M059J (cell line): ENCODE measurements at places on chromosomes 6 and 20.

- peak; percentile 66 for DNase-seq
These were observed 87.7 kb downstream of the CDH22 start for GRCh38 chr20:46220455-46221207.

GRCh38 chr20:20373091-20373571 lies 5.2 kb downstream of the INSM1 start:
- peak; percentile 82 for DNase-seq

DNA sequence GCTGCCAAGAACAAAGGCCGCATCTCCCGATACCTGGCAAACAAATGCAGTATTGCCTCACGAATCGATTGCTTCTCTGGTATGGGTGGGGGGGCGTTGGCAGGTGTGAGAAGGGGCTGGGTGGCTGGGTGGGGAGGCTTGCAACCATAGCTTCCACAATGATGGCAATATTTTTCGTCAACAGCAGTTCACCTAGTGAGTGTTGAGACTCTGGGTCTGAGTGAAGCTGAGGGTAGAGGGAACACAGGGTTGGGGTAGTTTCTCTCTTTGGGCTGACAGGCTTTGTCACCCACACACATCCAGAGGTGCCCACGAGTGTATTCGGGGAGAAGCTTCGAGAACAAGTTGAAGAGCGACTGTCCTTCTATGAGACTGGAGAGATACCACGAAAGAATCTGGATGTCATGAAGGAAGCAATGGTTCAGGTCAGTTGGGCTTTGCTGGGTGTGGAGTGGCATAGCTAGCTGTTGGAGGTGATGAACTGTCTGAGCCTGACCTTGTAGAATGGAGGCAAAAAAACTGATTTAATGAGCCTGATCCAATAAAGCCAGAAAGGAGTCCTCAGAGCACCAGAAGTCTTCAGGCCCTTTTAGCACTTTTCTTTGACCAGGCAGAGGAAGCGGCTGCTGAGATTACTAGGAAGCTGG lies 4.2 kb downstream of the NOP56 start:
- no peak for DNase-seq

DNA sequence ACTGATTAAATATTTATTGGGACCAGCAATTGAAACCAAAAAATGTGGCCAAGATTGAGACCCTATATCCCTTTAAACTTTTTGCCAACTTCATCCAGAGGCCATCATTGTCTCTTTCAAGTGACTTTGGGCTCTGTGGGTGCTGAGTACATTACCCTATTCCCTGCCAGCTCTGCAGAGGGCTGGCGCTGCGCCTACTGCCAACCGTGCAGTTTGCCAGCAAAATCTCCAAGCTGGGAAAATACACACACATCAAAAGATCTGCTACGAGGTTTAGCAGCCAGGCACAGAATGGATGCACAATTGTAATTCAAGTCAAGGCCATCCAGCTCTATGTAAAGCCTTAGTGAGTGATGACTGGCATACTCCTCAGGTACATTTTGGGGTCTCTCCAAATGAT lies 125.0 kb downstream of the CBLN4 start:
- DNase-seq, result no peak

GRCh38 chr6:101722471-101722870 lies 329.0 kb downstream of the GRIK2 start:
- no peak for DNase-seq

- no peak for DNase-seq
These were observed 238.9 kb upstream of the FLRT3 start for GRCh38 chr20:14576196-14576877.

DNA sequence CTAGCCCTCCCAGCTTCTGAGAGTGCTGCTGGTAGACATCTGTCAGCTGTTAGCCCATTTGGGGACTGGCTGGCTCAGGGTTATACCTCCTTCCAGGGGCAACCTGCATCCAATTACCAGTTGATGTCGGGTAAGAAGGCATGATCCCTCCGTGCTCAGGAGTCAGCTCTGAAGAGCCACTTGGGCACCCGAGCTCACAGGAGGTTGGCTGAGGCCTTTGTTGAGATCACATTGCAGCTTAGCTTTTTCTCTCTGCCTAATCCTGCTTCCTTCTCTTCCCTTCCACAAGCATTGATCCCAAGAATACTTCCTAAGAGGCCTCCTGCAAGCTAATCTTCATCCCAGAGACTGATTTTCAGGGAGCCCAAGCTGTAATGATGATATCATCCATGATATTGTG lies 35.5 kb downstream of the SCP2D1 start:
- DNase-seq, result no peak

DNA sequence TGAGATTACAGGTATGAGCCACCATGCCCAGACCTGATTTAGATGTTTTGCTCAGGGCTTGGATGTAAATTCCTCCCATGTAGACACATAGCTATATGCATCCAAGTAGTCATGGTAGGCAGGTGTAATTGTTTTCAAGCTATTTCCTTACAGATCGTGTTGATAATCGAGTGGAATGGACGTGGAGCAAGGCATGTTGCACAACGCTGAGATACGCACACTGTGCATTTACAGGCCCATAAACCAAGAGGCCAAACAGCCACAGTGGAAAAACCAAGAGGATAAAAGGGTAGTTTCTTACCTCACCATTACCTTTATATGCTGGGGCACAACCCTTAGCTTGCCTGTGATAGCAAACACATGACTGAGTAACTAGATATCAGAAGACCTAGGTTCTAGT lies 51.0 kb upstream of the ADGRF1 start:
- no peak for DNase-seq

- no peak for DNase-seq
These were observed 1725.5 kb downstream of the GRIK2 start for GRCh38 chr6:103119056-103119455.

GRCh38 chr20:50754420-50754819 lies 23.0 kb downstream of the PARD6B start:
- DNase-seq, result no peak

GRCh38 chr6:136840276-136841001 lies 18.0 kb downstream of the PEX7 start:
- DNase-seq, result no peak

DNA sequence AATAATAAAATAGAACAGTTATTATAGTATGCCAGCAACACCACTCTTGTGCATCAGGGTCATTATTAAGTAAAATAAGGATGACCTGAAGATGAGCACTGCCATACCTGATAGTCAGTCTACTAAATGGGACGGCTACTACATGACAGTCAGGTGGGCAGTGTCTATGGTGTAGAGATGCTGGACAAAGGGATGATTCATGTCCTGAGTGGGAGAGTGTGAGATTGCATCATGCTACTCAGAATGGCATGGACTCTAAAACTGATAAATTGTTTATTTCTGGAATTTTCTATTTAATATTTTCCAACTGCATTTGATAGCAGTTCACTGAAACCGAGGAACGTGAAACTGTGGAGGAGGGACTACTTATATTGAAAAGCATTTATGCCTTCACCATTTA lies 38.8 kb downstream of the SNX9 start:
- peak; percentile 50 for DNase-seq
